ENCODE measurements at places on chromosomes 12 and 14. TPM values are rescaled to one million over a fixed set of nuclear protein-coding genes. Genes with fewer than 3 reads are reported as not detected.

Gene RILPL1
- 1.4 TPM for polyA plus RNA-seq

Gene OR6C74
- not detected for polyA plus RNA-seq

Gene ZNF891
- 9.4 TPM for polyA plus RNA-seq

Gene PLEKHD1
- not detected for polyA plus RNA-seq

Gene IL22
- not detected for polyA plus RNA-seq

Gene TMPRSS12
- polyA plus RNA-seq = not detected

Gene PLCZ1
- not detected for polyA plus RNA-seq

Gene CCDC175
- not detected for polyA plus RNA-seq

Gene RIN3
- not detected for polyA plus RNA-seq

Gene NAV3
- polyA plus RNA-seq = 35.5 TPM

Measured in neural cell (in vitro differentiated cells).